ENCODE measurements at places on chromosomes 2 and 18. TPM values are rescaled to one million over a fixed set of nuclear protein-coding genes. Genes with fewer than 3 reads are reported as not detected.

Gene PREB
- total RNA-seq, result 92.3 TPM

DNA sequence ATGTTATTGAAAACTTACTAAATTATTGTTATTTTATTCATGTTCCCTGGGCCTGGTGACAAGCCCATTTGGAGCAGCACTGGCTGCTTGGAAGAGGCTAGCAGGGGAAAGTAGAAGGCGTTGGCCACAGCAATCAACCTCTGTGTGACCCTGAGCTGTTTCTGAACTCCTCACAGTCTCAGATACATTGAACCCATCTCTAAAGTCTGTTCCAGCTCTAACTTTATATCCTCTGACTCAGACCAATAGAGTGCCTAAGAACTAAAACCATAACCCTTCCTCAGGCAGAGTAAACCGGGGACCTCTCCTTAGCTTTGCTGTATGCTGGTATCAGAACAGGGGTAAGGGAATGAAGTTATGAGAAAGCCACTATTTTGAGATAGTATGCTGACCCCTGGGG, 96.4 kb upstream of the NOL4 start:
- no peak overlapping the region for H3K27ac ChIP-seq
- H3K4me3 ChIP-seq, result no peak overlapping the region
- no peaks in the 10 kb centered on the region for H3K27me3 ChIP-seq

GRCh38 chr2:200345975-200346374, 39.5 kb downstream of the SPATS2L start:
- no peaks in the 10 kb centered on the region for H3K36me3 ChIP-seq
- no peak overlapping the region for H3K4me3 ChIP-seq
- DNase-seq, result no peak
- H3K27me3 ChIP-seq, result no peaks in the 10 kb centered on the region
- H3K27ac ChIP-seq, result no peak overlapping the region
- peaks cover 56% of the 10 kb centered on the region for H3K4me1 ChIP-seq

Gene TPO
- total RNA-seq, result 8.1 TPM

Gene MC4R
- total RNA-seq, result not detected

Gene MAP3K19
- total RNA-seq, result not detected

Gene LINC00305
- not detected for total RNA-seq

DNA sequence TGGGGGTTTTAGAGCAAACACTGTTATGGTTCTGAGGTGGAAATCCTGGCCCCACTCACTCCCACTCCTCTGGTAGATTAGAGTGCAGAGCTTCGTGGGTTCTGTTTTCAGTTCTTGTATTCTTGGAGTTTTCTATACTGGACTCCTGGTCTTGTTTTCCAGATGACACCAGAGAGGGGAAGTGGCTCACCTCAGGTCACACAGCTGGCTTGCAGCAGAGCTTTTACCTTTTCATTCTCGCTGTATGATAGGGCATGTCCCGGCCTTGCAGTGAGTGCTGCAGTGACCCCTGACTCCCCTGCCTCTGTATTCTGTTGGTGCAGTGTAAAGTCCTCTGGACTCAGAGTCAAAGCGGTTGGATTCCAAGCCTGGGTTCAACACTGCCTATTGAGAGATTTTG, 148.9 kb upstream of the MEX3C start:
- no peak overlapping the region for H3K27ac ChIP-seq
- H3K36me3 ChIP-seq, result no peaks in the 10 kb centered on the region
- no peak for DNase-seq
- H3K4me1 ChIP-seq, result no peaks in the 10 kb centered on the region

DNA sequence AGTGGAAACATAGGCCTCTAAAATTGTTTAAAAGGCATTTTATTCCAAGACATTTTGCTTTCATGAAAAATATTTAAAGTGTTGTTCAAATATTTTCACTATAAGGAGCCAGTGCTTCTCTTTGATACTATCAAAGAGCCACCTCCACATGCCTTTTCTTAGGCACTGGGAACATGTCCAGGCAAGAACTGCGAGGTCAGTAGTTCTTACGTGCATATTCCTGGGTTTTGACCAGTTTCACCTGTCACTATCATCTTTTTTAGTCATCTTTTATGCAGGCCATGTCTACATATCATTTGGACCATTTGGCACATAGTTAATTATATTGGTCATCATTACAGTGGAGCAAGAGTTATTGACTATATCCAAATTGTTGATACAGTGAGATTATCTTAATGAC, 195.3 kb downstream of the CCDC85A start:
- DNase-seq, result no peak
- H3K4me3 ChIP-seq, result no peak overlapping the region
- H3K27me3 ChIP-seq, result no peaks in the 10 kb centered on the region
- no peaks in the 10 kb centered on the region for H3K4me1 ChIP-seq
- no peaks in the 10 kb centered on the region for H3K36me3 ChIP-seq
- H3K27ac ChIP-seq, result no peak overlapping the region

DNA sequence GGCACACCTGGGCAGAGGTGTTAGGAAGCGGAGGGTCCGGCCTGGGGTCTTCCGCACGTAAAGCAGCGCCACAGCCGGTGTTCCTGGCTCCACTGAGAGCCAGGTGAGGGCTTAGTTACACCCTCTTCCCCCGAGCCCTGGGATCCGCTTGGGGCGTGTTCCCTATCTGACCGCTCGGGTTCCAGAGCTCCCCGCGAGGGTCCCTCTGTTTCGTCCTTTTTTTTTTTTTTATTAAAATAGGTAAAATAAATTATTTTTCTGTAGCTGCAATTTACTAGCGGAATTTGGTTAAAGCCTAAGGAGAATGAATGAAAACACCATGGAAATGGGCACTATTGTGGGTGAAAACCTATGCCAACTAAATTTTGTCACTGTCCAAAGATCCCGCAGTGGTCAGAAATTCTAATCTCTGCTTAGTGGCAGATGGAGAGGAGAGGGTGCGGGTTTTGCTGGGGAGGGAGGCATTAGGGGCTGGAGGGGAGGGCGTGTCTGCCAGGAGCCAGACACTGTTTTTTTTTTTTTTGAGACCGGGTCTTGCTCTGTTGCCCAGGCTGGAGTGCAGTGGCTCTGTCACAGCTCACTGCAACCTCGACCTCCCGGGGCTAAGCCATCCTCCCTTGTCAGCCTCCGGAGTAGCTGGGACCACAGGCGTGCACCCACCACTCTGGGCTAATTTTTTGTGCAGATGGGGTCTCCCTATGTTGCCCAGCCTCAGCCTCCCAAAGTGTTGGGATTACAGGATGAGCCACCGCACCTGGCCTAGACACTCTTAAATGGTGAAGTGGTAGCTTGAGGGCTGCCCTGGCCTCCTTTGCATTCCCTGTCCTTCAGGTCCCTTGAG, 834 bp downstream of the PDCL3 start:
- H3K36me3 ChIP-seq, result peaks cover 21% of the 10 kb centered on the region
- DNase-seq, result no peak
- peak overlapping the region; percentile 88 for H3K4me3 ChIP-seq
- H3K27me3 ChIP-seq, result no peaks in the 10 kb centered on the region

- H3K27me3 ChIP-seq, result no peaks in the 10 kb centered on the region
- DNase-seq, result no peak
- no peaks in the 10 kb centered on the region for H3K36me3 ChIP-seq
- H3K4me3 ChIP-seq, result no peak overlapping the region
Observed at GRCh38 chr2:1546901-1547300, 133.6 kb downstream of the TPO start.

DNA sequence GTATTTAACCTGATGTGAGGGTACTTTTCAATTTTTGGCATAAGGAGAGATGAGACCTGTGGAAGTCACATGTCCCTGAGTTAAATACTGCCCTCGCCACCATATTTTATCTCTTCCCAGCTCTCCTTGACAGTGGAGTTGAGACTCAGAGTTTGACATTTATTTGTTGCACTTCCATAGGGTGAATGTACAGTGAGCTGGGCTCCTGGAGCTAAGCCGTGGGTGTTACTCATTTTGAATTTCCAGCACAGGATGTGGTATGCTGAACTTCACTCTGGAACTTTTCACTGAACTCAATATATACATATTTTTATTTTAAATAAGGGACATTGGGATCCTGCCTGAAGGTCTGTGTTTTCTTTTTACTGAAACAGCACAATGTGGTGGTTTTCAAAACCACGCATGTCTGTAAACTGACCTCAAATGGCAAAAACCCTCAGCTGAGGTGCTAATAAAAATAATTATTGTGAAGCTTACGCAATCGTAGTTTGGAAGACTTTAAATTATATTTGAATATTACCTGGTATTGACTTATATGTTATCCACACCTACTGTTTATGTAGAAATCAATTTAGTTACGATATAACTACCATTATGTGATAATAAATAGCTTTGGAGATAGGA, 12.1 kb downstream of the RNF144A start:
- no peak overlapping the region for H3K4me3 ChIP-seq
- H3K4me1 ChIP-seq, result peaks cover 9% of the 10 kb centered on the region
- no peaks in the 10 kb centered on the region for H3K36me3 ChIP-seq
- DNase-seq, result no peak

DNA sequence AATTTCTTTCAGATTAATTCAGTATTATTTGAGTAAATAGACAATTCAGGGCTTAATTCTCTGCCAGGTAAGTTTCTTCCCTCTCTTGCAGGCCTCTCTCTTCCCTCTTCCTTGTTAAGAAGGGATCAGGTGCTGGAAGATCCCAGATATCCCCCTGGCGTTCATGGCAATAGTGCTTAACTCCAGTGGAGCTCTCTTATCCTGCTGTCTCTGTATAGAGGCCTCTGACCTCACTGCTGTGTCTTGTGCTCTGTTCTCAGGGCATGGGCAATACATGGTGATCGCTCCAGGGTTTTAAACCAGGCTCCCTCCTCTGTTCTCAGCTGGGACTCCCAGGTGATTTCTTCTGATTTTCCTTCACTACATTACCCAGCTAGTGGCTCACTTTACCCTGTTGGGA, 226.8 kb downstream of the MC4R start:
- no peak overlapping the region for H3K4me3 ChIP-seq
- DNase-seq, result no peak
- no peaks in the 10 kb centered on the region for H3K36me3 ChIP-seq

Gene MARCO
- total RNA-seq, result 10.4 TPM

DNA sequence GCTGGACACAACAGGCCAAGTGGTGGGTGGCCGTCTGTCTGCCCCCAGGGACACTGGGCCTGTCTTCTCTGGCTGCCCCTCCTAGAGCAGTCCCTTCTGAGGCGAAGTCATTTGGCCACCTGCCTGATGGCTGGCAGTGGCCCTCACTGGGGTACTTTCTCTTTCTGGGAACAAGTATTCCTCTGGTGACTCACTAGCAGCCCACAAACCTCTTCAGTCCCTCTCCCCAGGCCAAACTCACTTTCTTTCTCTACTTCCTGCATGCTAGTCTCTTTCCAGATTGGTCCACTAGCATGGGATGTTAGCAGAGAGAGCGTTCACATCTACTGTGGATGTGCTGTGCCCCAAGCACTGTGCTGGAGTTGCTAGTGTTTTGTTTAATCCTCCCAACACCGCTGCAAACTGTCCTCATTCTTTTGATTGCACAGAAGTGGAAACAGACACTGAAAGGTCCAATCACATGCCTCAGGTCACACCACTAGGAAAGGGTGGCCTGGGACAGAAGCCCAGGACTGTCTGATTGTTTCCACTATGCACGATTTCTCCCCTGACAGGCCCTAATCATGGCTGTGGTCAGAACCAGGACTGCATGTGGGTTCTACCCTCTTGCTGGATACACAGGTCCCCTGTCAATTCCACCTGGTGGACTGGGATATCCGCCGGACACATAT, 5.2 kb downstream of the DYSF start:
- no peak for DNase-seq
- no peak overlapping the region for H3K4me3 ChIP-seq
- H3K27ac ChIP-seq, result no peak overlapping the region
- H3K36me3 ChIP-seq, result no peaks in the 10 kb centered on the region
- H3K27me3 ChIP-seq, result no peaks in the 10 kb centered on the region
- peaks cover 18% of the 10 kb centered on the region for H3K4me1 ChIP-seq

DNA sequence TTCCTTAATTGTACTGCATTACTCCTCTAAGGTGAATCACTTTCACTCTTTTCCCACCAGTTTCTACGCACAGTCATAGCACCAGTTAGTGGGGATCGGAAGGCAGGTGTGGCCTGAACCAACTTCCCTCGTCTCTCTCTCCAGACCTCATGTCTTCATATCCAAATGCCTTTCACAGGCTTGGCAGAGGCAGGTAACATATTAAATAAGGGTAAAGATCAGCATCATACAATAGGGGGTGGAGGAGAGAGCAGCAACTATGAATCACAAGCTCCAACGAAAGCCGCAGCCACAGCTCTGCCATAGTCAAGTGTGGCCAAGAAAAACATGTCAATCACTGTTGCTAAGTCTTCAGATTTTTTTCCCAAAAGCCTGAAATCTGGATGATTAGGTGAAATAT, 40.3 kb downstream of the AP1S3 start:
- DNase-seq, result no peak
- H3K27ac ChIP-seq, result no peak overlapping the region
- no peaks in the 10 kb centered on the region for H3K36me3 ChIP-seq
- H3K27me3 ChIP-seq, result no peaks in the 10 kb centered on the region
- no peak overlapping the region for H3K4me3 ChIP-seq
- H3K4me1 ChIP-seq, result peaks cover 11% of the 10 kb centered on the region

- H3K27ac ChIP-seq, result no peak overlapping the region
- H3K36me3 ChIP-seq, result no peaks in the 10 kb centered on the region
- H3K4me1 ChIP-seq, result no peaks in the 10 kb centered on the region
- no peak for DNase-seq
- H3K27me3 ChIP-seq, result no peaks in the 10 kb centered on the region
Observed at GRCh38 chr2:144162652-144163051, 357.3 kb downstream of the ZEB2 start.
